Stimulated activated CD4-positive, alpha-beta T cell treated with anti-CD3 and anti-CD28 coated beads, Interleukin-1b, Interleukin-23, amount 100 ng/mL, for 24 hours (primary cell): ENCODE measurements at places on chromosomes 6 and 20.

DNA sequence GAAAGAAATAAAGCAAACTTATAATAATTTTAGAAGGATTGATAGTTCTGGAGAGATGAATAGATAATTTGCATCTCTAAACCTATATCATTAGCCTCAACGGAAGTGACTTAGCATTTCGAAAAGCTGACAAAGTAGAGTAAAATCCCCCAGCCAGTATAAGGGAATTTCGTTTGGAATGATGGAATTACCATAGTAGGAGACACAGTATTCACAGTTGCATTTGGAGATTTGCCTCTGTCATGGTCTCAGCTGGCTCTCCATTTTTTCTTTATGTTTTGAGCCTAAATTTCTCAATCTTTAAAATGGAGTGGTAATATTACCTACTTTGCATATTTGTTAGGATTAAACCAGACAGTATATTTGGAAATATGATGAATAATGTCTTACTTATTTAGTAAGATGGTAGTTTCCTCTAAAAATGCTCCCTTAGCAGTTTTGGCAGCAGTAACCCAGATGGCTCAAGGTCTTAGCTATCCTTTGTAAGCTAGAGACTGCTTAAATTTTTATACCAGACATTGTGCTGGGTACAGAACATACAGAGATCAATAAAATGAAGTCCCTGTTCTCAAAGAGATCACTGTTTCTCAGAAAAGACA, 58.2 kb downstream of the SMAP1 start:
- no peak for DNase-seq

DNA sequence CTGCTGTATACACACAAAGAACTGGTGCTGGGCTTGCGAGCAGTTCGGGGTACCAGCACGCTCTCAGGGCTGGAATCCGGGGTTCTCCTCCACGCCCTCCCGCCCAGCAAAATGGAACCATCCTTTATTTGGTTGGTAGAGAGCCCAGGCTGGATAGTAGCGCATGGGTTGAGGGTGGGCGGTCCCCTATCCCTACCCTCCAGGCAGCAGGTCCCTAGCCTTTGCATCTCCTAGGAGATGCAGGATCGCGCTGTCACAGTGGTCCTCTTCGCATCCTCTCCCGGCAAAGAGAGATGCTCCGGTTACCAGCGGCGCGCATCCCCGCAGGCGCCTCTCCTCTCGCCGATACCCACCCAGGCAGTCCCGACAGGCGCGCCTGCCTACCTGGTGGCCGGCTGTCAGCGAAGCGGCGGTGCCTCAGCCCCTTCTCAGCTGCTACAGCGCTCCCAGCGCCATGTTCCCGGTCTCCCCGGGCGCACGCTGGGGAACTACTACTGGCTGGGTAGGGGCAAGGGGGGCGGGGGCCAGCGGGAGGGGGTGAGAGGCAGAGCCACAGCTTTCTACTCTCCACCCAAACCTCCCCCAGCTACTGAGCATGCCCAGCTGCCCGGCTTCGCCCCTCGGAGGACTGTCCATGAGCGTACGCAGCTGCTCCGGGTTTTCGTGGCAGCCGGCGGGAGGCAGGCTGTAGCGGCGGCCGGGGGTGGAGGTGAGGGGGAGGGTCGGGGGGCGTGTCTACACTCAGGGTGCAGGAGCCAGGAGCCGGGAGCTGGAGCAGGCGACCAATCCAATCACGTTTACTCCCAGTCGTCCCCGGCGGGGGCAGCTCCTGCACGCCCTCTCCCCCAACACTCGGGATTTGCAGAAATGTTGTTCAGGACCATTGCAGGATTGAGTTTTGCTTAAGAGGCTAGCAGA, at the start of gene PAK5:
Gene PAK5, minus strand, starts transcription at position 699 of the 918 bp plus-strand sequence. CDS start 194,748 bp downstream, outside the sequence.
- DNase-seq: no peak

DNA sequence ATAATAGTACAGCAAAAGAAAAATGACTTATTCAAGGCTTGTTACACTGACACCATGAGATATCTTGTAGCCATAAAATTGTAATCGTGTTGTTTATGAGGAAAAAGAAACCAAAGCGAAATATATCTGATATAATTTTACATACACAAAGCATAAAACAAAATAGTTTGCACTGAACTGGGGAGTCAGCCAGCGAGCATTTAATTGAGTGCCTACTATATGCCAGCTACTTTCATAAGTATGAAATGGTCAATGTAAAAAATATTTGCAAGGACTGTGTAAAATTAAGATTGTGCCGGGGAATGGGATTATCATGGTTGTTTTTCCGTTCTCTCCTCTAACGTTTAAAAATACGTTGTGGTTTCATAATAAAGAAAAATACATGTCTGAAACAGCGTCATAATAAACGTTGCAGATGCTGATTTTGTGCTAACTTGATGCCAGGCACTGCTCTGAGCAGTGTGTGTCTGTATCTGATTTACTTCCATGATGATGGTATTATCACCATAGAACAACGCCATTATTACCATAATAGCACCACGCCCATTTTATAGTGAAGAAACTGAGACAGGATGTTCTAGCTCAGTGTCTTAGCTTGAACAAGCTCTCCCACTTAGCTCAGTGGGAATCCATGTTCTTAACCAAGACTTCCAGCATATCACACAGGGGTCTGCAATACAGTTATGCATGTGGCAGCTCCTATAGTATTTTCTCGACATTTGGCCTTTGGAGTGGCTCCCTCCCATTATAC, 144.6 kb downstream of the BCAS1 start:
- DNase-seq: no peak

- DNase-seq: no peak
These were observed 60.2 kb upstream of the NEDD9 start for GRCh38 chr6:11292594-11293236.

DNA sequence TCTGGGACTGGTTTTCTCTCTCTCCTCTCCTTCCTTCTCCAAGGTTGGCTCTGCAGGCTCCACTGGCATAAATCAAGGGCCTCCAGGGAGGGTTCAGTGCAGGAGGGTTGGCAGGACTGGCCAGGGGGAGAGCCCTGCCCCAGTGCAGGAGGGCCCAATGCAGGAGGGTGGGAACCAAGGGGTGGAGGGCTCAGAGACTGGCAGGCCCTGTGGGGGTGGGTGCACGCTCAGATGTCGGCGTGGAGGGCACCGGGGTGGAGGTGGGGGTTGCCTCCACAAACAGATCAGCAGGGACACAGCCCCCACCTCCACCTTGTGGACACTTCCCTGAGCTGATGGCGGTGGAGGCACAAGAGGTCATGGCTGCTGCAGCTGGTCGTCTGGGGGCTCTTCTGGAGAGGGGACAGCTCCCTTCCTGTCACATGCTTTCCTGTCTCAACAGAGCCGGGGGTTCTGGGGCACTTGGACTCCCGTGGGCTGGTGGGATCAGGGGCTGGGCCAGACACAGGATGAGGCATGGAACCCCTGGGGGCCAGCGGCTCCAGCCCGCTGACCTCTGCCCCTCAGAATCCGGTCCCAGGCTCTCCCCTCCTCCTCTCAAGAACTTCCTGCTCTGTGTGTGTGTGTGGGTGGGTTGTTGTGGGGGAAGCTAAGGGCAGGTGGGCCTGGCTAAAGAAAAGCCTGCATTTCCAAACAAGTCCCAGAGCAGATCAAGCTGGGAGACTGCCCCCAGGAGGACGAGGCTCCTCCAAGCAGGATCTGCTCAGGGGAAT, 2.7 kb upstream of the ABHD16B start:
- DNase-seq: no peak

GRCh38 chr6:144217264-144217663, 66.9 kb downstream of the STX11 start:
- DNase-seq: no peak

GRCh38 chr20:64149141-64149540, 15.1 kb upstream of the MYT1 start:
- DNase-seq: no peak

DNA sequence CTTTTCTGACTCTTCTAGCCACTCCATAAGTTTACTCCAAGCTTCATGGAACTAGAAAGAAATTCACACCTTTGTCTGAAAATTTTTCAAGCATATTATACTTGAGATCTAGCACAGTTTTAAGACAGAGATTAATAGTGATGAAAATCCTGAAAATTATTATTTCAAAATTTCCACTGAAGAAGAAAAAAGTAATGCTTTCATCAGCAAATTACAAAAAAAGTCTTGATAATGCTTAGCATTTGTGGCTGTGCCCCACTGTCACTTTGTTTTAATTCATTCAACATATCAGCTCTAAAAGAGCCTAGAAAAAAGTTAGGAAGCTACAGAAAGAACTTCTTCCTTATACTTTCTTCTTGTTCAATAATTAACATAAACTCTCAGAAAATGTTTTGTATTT, 153.1 kb downstream of the DST start:
- no peak for DNase-seq

DNA sequence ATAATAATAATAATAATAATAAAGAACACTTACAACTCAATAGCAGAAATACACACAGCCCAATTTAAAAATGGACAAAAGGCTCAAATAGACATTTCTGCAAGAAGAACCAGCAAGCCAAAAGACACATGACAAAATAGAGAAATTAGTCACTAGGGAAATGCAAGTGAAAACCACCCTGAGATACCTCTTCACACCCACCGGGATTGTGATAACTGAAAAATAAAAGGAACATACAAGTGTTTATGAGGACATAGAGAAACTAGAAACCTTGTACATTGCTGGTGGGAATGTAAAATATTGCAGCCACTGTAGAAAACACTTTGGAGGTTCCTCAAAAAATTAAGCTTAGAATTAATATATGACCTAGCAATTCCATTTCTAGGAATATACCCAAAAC, 59.2 kb downstream of the ZDHHC14 start:
- no peak for DNase-seq
